CD4-positive, alpha-beta T cell treated with Interleukin-6 for 4 hours (primary cell): ENCODE measurements at places on chromosomes 5 and 9.

- peak; percentile 7 for DNase-seq
Observed at GRCh38 chr5:170070556-170071412, 34.9 kb upstream of the FOXI1 start.

DNA sequence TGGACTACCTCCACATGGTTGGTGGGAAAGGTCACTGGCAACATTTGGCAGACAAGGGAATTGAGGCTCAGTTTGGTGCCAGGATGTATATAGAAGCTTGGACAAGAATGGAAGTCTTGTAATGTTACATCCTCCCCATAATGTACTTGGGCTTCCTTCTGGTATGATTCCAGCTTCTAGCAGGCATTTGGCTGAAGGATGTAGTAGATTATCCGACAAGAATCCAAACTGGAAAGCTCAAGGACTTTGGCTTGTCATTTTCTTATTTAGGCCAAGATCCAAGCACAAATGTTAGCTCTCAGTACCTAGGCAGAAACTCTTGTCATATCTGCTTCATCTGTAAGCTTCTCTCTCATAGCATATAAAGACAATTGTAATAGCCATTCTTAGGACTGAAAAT, 209.1 kb downstream of the MAPKAP1 start:
- no peak for DNase-seq

DNA sequence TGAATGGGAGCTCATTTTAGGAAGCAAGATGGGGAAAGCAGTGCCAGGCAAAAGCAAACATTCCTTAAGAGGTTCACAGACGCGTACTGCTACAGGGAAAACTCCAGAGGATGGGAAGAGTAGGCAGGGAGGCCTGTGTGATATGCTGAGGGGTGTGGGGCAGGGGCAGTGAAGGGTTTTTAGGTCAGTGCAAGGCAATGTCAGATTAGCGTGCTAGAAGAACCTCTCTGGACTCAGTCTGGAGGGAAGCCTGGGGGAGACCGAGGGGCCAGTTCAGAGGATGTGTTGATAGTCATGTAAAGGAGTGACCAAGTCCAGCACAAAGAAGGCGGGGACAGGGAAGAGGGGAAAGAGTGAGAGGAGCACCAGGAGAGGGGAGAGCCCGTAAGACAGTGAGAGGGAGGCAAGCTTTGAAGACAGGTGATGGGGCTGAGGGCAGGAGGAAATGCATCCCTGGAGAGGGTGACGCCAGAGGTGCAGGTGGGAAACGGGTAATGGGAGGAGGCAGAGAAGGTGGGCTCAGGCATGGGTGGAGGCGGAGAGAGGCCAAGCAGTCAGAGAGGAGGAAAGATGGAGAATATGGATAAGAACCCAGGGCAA, 134.5 kb downstream of the MTX3 start:
- no peak for DNase-seq

DNA sequence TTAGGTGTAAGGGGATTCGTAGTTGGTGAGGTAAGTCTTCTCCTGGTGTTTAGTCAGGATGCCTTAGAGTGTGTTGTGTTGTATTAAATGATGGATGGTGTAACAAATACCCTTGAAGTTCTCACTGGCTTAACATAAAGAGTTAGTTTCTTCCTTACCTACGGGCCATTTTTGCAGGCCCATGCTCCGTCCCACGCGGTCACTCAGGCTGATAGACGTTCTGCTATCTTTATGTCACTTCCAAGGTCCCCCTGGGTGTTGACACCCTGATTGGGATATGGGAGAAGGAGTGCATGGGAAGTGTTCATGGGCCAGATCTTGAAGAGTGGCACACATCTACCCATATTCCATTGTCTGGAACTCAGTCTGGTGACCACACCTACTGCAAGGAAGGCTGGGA, 214.0 kb downstream of the MAST4 start:
- no peak for DNase-seq

DNA sequence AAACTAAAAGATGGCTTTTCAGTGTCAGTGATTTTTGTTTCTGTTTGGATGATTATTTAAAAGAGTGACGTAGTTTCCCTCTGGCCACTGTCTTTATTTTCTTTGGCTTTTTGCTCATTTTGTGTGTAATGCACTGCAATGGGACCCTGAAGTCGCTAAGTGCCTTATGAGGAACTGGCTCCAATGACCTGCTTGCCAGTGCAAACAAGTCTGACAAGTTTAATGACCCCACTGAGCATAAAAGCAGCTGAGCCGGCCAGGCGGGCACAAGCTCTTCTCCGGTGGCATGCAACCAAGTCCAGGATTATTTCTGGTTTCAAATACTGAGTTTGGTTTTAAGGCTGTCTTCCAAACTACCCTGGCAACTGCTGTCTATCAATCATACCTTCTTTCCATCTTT, 15.6 kb upstream of the GNA14 start:
- no peak for DNase-seq

GRCh38 chr5:113029614-113030013, 53.0 kb downstream of the DCP2 start:
- DNase-seq: no peak

GRCh38 chr5:135376961-135377624, 21.9 kb downstream of the MACROH2A1 start:
- no peak for DNase-seq

GRCh38 chr9:97703437-97704344, 6.6 kb upstream of the XPA start:
- peak; percentile 44 for DNase-seq
